Stimulated activated CD4-positive, alpha-beta T cell treated with anti-CD3 and anti-CD28 coated beads, Interleukin-1b, Interleukin-23, amount 100 ng/mL, for 48 hours (primary cell): ENCODE measurements at places on chromosomes 13 and 19.

DNA sequence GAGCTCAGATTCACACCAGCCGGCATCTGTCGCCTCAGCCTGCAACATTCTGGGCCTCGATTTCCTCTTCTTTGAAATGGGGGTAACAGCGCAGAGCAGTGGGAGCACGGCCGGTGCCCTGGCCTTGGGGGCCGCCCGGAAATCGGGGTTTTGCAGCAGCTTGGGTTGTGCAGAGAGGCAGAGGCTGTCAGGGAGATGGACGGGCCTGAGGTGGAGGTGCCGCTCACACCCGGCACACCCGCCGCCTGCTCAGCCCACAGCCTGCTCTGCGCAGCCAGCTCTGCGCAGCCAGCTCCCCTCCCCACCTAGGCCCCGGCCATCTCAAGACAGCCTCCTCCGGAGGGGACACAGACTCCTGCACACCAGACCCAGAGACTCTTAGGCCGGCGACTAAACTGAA is 10.6 kb downstream of the KLF2 start:
- DNase-seq, result no peak

GRCh38 chr13:96314974-96315373 is 225.1 kb downstream of the HS6ST3 start:
- no peak for DNase-seq

GRCh38 chr19:38763795-38764220 is 9.5 kb downstream of the LGALS7 start:
- DNase-seq, result no peak

GRCh38 chr13:26534036-26534726 is 23.3 kb upstream of the WASF3 start:
- no peak for DNase-seq

DNA sequence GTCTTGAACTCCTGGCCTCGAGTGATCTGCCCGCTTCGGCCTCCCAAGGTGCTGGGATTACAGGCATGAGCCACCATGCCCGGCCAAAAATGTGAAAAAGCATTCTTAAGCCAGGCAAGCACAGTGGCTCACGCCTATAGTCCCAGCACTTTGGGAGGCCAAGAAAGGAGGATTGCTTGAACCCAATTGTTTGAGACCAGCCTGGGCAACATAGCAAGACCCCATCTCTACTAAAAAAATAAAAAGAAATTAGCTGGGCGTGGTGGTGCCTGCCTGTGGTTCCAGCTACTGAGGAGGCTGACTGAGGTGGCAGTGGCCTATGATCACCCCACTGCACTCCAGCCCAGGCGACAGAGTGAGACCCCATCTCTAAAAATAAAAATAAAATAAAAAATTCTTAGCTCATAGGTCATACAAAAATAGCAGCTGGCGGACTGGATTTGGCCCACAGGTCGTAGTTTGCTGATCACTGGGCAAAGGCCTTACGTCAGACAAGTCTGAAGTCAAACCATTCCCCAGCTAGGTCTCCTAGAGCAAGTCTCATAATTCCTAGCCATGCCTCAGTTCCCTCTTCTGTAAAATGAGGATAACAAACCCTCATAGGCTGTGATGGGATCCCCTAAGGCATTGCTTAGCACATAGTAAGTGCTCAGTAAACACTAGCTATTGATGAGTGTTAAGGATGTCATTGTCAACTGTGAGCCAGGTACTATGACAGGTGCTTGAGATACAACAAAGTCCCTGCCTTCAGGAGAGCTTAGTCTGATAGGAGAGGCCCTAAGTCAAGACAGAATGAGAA is 36.0 kb downstream of the INSR start:
- DNase-seq, result no peak

DNA sequence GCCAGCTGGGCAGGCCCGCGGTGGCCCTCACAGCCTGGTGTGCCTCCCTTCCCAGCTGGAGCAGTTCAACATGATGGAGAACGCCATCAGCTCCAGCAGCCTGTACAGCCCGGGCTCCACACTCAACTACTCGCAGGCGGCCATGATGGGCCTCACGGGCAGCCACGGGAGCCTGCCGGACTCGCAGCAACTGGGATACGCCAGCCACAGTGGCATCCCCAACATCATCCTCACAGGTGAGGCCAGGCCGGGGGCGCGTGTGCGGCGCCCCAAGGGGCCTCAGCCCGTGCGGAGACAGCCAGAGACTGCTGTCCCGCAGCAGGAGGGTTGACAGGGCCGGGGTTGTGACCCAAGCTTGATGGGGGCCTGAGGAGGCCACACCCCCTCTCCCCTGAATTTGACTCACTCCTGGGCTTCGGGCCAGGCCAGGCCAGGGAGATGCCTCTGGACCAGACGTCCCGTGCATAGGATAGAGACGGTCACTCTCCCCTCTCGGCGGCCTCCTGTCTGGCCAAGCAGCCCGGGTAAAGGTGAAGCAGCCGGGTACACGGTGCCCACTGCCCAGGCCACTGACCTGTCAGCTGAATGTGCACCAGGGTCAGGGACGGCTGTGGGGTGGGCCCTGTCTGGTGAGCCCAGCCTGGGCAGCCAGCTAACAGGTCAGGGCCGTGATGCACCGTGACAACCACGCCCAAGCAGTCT is 15.4 kb downstream of the COMP start:
- no peak for DNase-seq
